ENCODE measurements at places on chromosomes 16 and 17. TPM values are rescaled to one million over a fixed set of nuclear protein-coding genes. Genes with fewer than 3 reads are reported as not detected.
A peak's percentile ranks its signal among the peaks of the same experiment; 100 is the strongest.

DNA sequence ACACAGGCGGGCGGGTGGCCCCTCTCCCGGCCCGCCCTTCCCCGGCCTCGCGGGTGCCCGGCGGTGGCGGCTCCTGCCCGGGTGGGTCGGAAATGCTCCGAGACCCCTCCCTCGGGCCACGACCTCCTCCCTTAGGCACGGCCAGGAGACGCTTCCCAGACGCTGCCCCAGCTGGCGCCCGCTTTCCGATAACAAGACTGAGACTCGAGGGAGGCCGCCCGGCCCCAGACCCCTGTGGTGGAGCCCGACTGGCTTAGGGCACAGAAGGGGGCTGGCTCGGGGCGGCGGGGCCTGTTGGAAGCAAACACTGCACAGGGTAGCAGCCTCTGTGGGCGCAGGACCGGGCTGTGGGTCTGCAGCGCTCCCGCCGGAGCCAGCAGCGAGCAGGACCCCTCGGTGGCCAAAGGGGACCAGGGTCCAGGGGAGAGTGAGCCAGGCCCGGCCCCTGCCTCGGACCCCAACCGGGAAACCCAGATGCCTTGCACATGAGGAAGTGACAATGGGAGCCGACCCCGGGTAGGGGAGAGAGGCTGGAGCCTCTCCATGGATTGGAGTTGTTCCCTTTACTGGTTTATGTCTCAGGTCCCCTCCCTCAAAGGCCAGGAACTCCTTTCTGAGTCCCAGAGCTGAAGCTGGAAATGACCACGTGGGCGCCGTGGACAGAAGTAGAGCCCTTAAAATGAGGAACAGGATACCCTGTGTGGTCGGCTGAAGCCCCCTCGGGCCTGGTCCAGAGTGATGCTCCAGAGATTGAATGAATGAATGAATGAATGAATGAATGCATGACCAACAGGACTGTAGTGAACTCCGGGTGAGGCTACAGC is 19.8 kb upstream of the ADCY7 start:
- no peak for DNase-seq

Gene TNP2
- not detected for total RNA-seq

Gene TMEM92
- total RNA-seq = not detected

GRCh38 chr17:30274887-30275286 is 16.9 kb downstream of the BLMH start:
- no peak for DNase-seq

Gene TEX14
- total RNA-seq = not detected

DNA sequence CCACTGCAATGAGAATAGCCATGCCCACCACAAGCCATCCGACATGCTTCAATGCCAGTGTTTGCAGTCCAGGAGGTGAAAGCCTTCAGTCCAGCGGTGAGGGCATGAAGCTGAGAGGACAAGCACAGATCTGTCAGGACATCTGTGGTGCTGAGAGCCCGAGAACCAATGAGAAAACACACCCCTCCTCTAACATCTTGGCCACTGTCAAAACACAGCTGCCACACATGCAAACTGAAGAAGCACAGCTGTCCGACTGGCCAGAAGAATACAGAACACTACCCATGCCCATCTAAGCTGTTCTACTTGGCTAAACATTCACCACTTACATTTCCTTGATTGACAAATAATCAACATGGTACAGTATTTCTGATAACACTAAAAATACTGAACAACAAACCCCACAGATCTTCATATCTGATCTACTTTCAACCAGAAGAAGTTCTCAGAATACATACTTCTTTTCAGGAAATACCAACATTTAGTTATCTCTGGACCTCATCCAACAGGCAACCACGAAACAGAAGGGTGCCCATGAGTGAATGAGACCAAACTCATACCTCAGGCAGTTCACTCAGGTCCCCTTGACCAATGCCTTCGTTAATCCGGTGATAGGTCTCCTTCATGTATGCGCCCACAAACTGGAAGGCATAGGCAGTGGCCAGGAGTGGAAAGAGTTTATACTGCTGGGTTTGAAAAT is 10.2 kb upstream of the FBF1 start:
- DNase-seq = peak; percentile 91

- DNase-seq = peak; percentile 17
Observed at GRCh38 chr16:17225541-17225940, 245.2 kb downstream of the XYLT1 start.

DNA sequence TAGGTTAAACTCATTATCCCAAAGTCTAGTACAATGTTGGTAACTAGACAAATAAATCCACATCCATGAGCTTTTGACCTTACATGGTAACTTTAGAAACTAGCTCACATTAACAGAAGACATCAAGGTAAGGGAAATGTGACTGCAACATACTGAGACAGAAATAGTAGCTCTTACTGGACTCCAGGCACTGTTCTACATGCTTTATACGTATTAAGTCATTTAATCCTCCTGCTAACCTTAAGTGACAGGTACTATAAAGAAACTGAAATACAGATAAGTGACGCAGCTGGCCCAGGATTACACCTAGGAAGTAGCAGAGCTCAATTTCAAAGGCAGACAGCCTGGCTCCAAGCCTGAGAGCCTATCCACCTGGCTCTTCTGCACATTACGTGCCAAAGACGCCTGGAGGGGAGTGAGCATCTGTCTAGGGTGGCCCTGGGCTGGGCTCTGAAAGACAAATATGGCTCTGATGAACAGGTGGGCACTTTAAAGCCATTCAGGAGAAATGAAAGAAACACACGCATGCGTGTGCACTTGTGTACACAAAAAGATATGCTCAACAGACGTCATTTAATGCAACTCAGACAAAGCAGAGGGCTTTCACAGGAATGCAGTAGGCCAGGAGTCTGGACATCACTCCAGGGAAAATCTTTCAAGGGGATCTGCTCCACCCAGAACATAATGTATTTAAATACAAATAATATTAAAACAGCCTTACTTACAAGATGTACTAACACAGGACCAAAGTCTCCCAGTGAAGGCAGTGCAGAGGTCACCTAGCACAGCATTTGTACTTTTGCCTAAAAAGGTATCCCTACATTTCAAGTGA is 4.4 kb downstream of the ZC3H7A start:
- no peak for DNase-seq

Gene COG7
- 12.2 TPM for total RNA-seq

DNA sequence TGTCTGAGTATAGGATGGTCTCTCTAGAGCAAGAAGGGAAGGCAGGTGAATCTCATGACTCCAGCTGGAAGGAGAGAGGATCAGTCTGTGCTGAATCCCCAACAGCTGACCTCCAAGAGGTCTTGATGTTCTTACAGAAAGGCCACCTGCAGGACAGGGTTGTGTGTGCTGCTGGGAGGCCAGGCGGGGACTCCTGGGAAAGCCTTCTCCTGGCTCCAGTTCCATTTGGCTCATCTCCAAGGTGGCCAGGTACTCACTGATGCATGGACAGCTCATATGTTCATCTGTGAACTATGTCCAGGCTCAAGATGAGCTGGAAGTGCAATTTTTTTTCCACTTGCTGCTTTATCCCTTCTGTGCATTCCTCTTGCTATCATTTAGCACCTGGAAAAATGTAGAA is 730.2 kb upstream of the RBFOX1 start:
- no peak for DNase-seq

Gene INO80E
- 116 TPM for total RNA-seq

DNA sequence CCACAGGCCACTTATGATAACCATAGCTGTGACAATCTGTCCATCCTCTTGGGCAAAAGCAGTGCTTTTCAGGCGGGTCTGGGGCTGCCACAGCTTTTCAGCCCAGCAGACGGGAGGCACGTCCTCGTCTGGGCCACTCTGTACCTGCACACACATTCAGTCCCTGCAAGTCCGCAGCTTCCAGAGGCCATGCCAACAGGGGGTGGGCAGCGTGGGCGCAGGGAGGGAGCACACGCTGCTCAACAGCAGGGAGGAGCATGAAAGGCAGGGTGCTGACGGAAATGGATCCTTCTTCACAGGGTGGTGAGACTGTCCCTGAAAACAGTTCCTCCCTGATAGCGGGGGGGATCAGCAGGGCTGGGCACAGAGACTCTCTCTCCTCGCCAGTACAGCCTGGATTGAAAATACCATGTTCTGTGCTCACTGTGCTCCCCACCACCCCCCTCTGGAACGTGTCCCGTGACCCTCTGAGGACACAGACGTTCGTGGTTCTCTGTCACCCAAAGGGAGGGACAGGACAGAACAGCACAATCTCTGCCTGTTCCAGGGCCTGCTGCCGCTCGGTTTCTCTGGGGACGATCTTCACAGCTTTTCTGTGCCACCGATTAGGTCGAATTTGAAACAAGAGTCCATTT is 41.7 kb downstream of the PEMT start:
- no peak for DNase-seq

DNA sequence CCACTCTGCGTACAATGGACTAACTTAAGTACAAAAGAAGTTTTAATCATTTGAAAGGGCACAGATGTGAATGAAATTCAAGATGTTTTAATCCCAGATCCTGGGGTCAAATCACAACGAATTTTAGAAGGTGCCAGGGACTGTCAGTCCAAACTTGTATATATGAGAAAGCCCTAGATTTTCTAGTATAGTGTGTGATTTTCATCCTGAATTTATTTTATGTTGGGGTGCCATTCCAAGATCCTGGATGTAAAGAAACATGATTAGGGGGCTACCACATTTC is 64.3 kb downstream of the TUBD1 start:
- no peak for DNase-seq

- DNase-seq = no peak
Observed at GRCh38 chr17:27808628-27809027, 8.3 kb upstream of the NOS2 start.

Gene TMEM238L
- total RNA-seq = not detected

DNA sequence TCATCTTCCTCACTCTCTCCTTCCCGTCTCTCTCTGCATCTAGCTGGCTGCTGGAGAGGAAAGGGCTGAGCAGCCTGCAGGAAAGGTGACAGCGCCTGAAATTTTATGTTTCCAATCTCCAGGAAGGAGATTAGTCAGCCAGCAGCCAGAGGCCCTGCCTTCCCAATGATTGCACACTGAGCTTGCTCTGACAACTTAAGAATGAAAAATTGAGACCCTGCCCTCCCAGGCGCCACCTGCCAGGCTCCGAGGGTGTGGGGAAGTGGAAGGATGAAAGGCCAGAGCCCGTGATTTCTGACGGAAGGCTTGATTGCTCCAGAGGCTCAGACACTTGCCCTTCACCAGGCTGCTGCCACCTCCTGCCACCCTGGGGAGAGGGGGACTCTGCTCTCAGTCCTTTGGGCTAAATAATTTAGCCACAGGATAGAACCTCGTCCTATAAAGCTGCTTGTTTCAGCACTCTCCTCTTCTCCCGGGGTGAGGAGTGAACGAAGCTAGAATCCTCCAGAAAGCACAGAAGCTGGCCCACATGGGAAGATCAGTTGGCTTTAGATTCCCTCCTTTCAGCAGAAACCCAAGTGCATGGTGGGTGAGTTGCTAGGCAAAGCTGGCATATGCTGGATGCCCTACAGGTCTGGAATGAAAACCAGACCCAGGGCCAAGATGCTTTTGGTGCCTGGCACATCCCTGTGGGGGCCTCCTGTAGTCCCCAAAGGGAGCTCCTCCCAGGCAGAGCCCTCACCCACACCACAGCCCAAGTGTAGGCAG is 33.5 kb downstream of the GRIN2C start:
- DNase-seq = no peak
